ENCODE measurements at places on chromosomes 5 and 9. TPM values are rescaled to one million over a fixed set of nuclear protein-coding genes. Genes with fewer than 3 reads are reported as not detected.

DNA sequence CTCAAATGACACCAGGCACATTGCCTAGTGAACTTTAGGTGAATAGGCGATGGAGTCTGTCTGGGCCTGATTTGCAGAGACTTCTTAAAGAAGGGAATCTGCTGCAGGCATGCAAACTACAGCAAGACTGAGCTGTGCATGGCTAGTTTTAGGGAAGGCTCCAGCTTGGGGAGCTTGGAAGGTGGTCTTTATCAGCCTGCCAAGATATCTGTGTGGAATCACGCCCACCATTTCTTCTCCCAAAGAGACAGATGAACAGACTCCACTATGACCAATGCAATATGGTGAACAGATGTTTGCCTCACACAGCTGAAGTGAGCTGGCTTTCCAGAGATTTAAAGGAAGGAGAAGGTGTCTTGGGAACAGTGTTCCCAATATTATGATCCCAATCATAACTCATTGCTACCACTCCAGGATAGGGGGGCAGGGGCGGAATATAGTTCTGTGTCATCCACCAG lies 129.0 kb upstream of the HMHB1 start:
- no peak for DNase-seq

GRCh38 chr9:129759319-129759718 lies 6.5 kb upstream of the PTGES start:
- no peak for DNase-seq

GRCh38 chr5:178419651-178420050 lies 170.5 kb downstream of the COL23A1 start:
- no peak for DNase-seq

GRCh38 chr9:14662060-14662453 lies 31.2 kb downstream of the ZDHHC21 start:
- DNase-seq, result no peak

DNA sequence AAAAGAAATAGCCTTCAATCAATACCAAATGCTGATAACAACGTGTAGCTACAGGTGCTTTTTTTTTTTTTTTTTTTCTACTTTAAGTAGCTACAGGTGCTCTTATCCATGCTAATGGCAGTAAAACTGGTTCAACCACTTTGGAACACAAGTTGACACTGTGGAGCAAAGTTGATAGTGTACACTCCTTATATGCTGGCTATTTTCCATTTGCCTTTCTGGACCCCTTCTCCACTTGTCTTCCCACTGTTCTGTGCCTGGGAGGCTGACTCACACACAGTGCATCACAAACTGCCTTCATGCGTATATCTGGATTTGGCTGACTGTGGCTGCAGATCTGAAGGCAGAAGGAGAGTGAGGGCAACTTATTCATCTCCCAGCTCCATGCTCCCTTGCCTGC lies 247.9 kb downstream of the MSX2 start:
- DNase-seq, result no peak

GRCh38 chr5:28766565-28767158 lies 1728.3 kb upstream of the CDH9 start:
- DNase-seq, result no peak

- no peak for DNase-seq
Measured at GRCh38 chr5:156121882-156122281, 205.1 kb upstream of the SGCD start.

DNA sequence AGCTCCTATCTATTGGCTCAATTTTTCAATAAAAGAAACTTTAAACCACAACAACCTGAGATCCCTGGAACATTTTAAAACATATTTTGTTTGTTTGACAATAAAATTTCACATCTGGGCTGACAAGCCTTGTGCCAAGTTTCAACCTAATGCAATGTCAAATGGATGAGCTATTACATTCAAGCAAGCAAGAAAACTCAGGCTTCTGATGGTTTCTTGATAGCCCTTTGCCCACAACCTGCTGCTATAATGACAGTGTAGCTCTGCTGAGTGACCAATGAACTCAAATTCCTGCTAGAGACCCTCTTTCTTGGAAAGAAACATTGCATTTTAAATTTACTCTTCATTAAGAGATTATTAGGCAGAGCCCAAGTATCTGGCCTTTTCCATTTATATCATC lies 472.9 kb downstream of the ARHGEF28 start:
- DNase-seq, result no peak

- DNase-seq, result no peak
Measured at GRCh38 chr9:98603821-98604383, 104.8 kb downstream of the GABBR2 start.

GRCh38 chr9:3916984-3917383 lies 382.9 kb downstream of the GLIS3 start:
- DNase-seq, result no peak

The CCDC183 gene
- total RNA-seq, result 1.6 TPM
